ENCODE measurements at places on chromosomes 1 and 21.

GRCh38 chr1:70072231-70072751, 133.1 kb downstream of the LRRC40 start:
- DNase-seq: no peak

GRCh38 chr1:161491472-161491871, 13.8 kb upstream of the FCGR2A start:
- DNase-seq: no peak

DNA sequence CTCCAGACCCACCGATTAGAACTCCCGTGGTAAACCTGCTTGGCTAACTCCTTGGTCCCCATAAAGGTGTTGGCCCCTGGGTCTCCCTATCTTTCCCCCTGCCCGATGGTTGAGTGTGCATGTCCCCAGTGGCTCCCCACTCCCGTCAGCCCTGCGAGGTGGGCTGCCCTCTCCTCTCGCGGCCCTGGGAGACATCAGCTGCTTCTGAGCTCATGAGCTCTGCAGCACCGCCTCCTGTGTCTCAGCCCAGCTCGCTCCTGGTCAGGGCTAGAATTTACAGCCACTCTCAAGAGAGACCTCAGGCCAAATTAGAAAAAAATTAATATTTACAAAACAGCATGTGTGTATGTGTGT, 15.9 kb upstream of the ZBTB21 start:
- no peak for DNase-seq

- no peak for DNase-seq
Measured at GRCh38 chr1:179337288-179337687, 28.5 kb upstream of the AXDND1 start.

GRCh38 chr1:110328700-110329099, 10.5 kb upstream of the RBM15 start:
- no peak for DNase-seq

DNA sequence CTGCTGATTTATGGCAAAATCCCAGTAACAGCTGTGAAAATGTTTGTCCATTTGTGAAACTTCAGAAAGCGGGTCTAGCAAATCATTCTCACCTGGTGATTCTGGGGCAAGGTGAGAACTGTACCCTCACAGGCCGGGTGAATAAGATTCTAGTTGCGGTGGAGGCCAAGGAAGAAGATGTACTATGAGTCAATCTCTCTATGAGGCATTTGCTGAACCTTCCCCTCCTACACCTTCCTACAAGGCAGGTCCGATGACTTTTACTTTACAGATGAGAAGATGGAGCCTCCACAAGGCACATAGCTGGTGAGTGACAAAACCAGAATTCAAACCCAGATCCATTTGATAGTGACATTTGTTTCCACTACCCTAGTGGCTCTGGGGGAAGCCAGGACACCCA, 72.7 kb downstream of the BACH1 start:
- DNase-seq: no peak

DNA sequence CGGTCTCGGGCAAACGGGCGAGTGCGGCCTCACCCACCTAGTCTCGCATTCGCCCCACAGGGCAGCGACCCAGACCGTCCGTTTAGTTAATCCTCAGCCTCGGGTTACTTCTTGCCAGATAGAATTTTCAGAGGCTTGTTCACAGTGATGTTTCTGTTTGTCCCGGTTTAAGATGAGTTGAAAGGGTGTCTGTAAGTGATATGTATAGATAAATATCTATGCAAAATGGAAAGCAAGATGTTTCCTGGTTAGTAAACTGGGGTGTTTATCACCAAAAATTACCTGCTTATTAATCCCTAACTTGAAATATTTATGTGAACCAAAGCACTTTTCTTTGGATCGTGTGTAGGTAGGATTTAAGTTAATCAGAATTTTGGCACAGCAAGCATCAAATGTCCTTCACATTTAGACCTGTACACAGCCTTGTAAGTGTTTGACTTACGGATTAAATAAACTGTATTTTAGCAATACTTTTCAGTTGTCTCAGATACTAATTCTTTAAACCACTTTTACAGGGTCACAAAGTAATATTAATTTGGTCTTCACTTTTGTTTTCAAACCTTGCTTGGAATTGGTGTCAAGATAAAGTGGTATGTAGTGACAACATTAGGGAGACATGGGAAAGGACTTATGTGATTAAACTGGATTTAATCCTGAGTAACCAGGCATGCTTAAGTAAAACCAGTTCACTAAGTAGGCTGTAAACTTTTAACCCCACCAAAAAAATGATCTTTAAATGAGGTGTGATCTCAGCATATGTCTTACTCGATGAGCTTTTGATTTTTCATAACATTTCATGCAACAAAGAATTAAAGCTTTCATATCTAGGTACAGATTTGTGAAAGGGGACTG, 914 bp downstream of the ZNF326 start:
- DNase-seq: no peak

DNA sequence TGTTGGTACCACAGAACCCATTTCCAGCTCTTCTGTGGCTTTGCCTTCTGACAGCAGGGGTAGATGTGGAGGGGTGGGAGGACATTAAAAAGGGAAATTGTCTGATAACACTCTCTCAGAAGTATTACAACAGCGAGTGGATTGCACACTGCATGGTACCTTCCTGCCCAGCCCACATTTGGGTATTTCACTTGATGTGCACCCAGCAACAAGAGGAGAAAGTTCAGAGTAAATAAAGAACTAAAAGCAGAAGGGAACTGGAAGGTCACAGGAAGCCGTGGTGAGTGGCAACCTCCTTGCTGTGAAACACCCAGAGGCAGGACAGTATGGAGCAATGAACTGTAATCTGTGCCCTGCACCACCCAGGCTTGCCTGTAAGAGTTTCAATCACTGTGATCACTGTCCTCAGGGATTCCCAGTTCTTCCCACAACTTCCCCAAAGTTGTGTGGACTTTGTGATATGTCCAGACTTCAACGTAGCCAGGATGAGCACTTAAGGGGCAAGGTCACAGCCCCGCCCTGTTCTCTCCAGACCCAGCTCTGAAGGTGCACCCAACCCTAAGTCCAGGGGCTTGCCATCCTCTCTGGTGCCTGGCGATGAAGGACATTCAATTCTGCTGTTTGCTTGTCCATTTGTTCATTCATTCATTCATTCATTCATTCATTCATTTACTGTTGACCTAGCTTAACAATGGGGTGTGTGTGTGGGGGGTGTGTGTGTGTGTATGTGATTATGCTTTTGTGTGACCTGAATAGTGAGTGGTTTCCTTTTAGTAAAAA, 18.7 kb upstream of the F5 start:
- no peak for DNase-seq

- DNase-seq: no peak
Measured at GRCh38 chr1:159056069-159056698, 20.4 kb downstream of the AIM2 start.

DNA sequence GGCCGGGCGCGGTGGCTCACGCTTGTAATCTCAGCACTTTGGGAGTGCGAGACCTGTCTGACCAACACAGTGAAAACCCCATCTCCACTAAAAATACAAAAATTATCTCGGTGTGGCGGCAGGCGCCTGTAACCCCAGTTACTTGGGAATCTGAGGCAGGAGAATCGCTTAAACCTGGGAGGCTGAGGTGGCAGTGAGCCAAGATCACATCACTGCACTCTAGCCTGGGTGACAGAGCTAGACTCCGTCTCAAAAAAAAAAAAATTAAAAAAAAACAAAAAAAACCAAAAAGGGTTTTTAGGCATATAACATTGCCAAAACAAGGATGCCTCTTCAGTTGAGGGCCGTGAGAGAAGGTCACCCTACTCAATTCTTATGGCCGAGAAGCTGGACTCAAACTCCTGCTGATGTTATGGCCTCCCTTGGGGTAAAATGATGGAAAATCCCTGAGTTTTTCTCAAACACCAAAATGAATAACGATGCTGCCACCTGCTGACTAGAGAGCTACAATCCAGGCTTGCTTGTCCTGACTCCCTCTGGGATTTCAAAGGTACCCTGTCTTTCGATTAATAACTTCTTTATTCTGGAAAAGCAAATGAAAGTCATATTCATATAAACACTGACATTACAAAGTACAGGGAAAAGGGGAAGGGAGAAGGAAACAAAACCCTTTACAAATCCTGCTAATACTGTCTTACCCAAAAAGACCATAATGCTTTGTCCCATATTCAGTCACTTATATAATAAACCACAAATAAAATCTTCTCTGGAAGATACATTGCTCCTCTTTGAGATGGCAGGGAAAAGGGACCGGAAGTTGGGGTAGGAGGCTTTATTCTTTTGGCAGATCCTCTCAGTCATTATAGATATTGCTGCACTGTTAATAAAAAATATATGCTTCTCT, 10.7 kb downstream of the RAB42 start:
- DNase-seq: no peak

DNA sequence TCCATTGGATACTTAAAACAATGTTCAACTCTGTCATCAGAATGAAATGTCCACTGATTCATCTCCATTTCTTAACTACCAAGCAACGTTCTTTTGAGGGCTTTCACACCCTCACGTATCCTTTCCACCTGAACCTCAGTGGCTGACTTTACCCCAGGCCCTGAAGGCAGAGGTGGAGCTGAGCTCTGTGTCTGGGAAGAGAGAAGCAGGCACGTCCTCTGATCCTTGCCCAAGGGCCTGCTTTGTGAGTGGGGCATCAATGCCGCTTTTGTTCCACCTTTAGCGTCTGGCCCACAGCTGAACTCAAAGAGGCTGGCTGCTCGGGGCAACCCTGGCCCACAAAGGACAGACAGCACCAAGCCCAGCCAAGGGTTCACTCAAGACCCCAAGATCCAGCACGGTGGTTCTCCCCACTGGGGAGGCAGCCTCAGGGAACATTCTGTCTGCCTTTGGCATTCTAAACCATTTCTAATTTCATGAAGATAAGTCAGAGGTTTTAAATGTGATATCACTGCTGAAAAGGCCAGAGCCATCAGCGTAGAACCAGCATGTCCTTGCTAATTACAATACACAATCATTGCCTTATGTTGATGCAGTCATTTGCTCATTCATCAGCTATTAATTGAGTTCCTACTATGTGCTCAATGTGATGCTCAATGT, 126.0 kb upstream of the UBE2U start:
- DNase-seq: no peak

- no peak for DNase-seq
Measured at GRCh38 chr1:226717256-226717909, 21.7 kb downstream of the ITPKB start.

DNA sequence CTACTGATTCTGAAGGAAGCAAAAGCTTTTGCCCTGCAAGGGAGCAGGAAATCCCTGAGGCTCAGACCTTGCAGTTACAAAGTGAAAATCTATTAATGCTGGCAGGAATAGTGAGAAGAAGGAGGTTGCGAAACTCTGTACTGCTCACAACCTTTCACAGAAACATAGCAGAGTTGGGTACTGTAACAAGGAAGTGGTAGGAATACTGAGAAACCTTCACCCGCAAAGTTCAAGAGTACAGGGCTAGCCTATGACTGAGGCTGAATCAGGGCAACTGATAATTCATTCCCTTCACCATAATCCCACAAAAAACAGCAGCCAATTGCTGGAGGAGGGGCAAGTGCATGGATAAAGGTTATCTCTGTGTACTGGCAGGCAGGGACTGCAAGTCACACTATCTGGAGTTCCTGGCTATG, 23.9 kb upstream of the KCTD3 start:
- DNase-seq: no peak

DNA sequence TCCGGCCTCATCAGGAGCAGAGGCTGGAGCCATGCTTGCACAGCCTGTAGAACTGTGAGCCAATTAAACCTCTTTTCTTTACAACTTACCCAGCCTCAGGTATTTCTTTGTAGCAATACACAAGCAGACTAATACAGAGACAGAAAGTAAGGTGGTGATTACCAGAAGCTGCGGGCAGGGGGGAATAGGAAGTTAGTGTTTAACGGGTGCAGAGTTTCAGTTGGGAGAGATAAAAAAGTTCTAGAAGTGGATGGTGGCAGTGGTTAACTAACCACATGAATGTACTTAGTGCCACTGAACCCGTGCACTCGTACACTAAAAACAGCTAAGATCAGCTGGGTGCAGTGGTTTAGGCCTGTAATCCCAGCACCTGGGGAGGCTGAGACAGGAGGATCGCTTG, 80.4 kb upstream of the TARDBP start:
- DNase-seq: no peak

DNA sequence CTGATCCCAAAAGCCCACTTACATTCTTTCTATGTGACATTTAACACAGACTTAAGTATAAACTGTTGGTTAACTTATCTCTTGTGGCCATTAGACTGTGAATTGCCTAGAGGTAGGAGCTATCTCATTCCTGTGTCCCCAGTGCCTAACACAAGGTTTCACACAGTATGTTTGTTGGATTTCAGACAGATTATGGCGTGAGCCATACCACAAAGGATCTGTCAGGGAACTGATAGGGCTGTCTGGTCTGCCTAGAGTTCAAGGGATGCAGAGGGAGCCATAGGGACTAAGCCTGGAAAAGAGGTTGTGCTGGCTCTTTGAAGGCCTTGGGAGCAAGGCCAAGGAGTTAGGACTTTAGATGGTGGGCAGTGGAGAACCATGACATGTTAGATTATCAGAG, 40.0 kb downstream of the MEF2D start:
- DNase-seq: no peak

DNA sequence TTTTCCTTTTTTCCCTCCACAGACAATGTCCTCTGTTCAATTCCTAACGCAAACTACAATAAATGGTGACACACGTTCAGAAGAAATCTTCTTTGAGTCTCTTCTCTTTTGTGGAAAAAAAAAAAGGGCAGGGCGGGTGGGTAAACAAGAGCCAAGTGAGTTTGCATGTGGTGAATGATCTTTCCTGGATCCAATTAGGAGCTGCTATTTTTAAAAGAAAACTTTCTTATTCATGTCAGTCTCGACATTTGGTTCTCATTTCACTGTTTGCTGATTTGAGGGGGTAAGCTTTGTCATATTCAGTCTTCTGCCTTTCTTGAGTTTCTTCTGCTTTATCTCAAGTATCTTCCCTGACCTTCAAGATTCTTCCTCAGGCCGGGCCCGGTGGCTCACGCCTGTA, 29.2 kb upstream of the KIF1B start:
- no peak for DNase-seq

- DNase-seq: peak; percentile 26
Measured at GRCh38 chr21:21101911-21102310, 103.7 kb downstream of the NCAM2 start.

DNA sequence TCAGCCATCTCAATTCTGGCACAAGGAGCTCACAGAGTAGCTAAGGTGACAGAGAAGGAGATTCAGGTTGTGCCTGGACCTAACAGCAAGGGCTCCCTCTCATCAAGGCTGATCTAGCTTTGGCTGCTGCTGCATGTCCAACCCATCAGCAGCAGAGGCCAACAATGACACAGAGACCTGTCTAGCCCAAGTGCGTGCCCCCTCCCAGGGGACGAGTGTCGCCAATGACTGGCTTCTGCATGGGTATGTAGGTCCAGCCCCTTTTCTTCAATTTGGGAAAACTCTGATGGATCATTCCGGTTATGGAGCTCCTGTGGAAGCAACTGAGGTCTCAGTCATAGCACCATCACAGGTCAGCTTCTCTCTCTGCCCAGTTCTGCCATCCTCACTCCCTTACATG, 83.3 kb downstream of the KCNJ15 start:
- DNase-seq: no peak

- DNase-seq: no peak
Measured at GRCh38 chr1:42777852-42778251, 6.9 kb upstream of the TMEM269 start.

- no peak for DNase-seq
Measured at GRCh38 chr1:197339106-197340060, 71.3 kb downstream of the CRB1 start.

- no peak for DNase-seq
Measured at GRCh38 chr1:117861694-117862093, 67.7 kb downstream of the GDAP2 start.

- no peak for DNase-seq
Measured at GRCh38 chr21:14736672-14737071, 190.6 kb upstream of the SAMSN1 start.

GRCh38 chr1:86997538-86997937, 83.1 kb downstream of the HS2ST1 start:
- DNase-seq: no peak
